GM12878 (cell line): ENCODE measurements at places on chromosomes 12 and 14.

GRCh38 chr12:91854725-91855124 lies 290.9 kb downstream of the BTG1 start:
- no peak for DNase-seq

DNA sequence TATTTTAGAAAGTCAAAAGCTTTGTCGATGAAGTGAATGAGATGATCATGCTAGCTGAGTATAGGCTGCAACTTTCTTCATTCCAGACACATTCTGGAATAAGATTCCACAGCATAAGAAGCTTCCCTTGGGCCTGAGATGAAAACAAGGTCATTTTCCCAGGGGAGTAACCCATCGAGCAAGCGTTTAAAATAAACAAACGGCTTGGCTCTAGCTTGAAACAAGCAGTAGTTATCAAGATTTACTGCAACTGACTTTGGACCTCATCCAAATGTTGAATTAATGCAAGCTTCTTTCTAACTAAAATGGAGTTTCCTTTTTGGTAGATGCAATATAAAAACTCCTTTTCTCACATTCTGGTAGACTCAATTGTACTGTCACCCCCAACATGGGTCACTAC lies 23.0 kb downstream of the KCNJ8 start:
- DNase-seq, result no peak

DNA sequence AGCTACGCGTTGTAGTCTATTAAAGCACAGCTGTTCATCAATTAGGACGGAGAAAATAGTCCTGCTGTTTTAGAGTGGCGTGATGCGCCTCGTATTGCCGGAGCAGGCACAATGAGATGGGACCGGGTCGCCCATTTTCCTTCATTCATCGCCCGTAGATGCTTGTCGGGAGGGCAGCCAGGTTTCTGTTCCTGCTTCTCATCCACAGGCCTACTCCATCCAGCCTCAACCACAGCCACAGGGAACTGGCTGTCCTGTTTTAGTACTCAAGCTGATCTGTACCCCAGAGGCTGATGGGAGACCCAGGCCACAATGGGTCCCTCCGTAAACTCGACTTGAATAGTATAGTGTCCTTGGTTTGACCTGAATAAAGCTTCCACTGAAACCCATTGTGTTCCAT lies 264.0 kb downstream of the VRK1 start:
- DNase-seq, result no peak

- no peak for DNase-seq
Measured at GRCh38 chr12:52602552-52602951, 1.3 kb upstream of the KRT72 start.

GRCh38 chr14:98137131-98138025 lies 1134.6 kb downstream of the BCL11B start:
- DNase-seq, result no peak

DNA sequence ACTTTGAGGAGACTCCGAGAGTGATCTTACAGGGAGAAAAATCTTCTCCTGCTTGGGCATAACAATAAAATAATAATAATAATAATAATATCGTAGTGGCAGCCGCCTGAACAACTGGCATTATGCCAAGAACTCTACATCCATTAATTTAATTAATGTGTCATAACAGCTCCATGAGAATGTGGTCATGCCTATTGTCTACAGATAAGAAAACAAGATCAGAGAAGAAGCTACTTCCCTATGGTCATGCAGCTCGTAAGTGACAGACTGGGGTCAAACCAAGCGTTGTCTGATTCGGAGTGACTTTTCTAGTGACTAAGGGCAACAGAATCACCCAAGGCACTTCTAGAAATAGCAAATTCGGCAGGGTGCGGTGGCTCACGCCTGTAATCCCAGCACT lies 11.7 kb downstream of the PROX2 start:
- DNase-seq, result no peak

DNA sequence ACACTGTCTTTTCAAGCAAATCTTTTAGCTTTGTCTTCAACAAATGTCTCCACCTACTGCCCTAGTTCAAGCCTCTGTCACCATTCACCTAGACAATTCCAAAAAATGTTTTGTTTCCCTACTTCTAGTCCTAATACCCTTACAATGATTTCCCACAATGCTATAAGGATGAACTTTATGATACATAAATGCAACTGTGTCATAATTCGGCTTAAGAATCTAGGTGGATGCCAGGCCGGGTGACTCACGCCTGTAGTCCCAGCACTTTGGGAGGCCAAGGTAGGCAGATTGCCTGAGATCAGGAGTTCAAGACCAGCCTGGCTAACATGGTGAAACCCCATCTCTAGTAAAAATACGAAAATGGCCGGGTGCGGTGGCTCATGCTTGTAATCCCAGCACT lies 20.7 kb upstream of the CREBL2 start:
- no peak for DNase-seq

DNA sequence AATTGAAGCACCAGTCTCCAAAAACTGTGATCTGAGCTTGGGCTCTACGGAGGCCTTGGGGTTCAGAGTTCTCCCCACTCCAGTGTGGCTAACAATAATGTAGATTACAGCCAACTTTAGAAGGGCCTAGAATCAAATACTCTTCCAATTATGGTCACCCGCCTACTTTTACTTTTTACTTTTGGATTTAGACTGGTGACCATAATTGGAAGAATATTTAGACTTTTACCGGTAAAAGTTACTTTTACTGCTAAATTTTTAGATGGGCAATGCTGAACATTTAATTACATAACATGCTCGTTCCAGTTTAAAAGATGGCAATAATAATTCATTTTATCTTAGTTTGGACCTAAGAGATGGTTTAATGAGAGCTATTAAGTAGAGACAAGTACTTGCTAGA lies 39.2 kb downstream of the PPTC7 start:
- DNase-seq, result no peak

DNA sequence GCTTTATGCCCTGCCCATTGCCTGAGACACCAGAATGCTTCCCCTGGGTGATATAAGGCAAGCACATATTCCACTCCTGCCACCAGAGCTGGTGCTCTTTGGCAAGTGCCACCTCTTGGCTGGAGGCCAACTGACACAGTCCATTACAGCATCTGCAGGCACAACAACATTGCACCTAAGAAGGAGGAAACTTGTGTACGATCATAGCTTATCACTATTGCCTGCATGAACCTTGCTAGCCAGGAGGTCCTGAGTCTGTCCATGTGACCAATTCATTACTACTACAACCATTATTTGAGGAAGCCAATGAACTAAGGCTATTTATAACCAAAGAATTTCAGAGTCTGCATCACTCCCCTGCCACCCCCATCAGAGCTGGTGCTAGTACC lies 119.8 kb upstream of the SCAF11 start:
- no peak for DNase-seq

DNA sequence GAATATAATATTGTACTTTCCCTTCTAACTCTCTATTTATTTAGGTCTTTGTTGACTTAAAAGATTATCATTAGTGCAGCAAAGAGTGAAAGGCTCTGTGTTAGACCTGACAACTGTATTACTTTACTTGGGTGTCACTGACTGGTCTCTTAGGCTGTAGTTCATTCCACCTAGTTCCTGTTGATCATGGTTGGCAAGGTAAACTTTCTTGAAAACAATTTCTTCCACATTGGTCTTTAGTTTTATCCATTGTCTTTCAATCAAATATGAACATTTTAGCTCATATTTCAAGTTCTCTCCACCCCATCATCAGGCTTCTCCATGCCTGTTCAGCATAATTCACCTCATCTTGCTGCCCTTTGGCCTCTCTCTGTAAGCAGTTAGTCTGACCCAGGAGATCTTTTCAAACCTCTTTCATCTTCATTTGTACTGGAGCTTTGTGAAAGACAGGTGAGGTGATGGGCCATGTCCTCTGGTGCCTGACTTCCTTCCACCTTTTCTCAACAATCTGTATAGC lies 32.1 kb upstream of the PPM1H start:
- DNase-seq, result no peak

DNA sequence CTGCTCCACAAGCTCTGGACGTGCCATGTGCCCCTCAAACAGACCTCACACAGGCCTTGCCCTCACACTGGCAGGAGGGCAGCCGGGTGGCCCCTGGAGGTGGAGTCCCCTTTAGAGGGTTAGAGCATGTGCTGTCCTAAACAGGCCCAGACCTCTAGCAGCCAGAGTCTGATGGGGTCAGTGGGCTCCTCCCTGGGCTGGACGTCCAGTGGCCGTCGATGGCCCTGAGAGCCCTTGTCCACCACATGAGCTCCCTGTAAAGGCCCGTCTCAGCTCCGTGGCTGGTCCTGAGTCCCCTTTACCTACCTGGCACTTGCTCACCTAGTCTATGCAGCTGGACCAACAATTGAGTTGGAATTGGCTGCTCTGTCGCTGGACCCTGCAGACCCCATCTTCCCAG lies 3.8 kb downstream of the TMEM179 start:
- no peak for DNase-seq

GRCh38 chr12:32089156-32089555 lies 17.5 kb upstream of the BICD1 start:
- DNase-seq, result no peak

GRCh38 chr12:52277486-52278245 lies 3.2 kb downstream of the KRT86 start:
- DNase-seq, result no peak

GRCh38 chr12:112979041-112979680 lies 842 bp downstream of the OAS2 start:
- DNase-seq, result peak; percentile 38

DNA sequence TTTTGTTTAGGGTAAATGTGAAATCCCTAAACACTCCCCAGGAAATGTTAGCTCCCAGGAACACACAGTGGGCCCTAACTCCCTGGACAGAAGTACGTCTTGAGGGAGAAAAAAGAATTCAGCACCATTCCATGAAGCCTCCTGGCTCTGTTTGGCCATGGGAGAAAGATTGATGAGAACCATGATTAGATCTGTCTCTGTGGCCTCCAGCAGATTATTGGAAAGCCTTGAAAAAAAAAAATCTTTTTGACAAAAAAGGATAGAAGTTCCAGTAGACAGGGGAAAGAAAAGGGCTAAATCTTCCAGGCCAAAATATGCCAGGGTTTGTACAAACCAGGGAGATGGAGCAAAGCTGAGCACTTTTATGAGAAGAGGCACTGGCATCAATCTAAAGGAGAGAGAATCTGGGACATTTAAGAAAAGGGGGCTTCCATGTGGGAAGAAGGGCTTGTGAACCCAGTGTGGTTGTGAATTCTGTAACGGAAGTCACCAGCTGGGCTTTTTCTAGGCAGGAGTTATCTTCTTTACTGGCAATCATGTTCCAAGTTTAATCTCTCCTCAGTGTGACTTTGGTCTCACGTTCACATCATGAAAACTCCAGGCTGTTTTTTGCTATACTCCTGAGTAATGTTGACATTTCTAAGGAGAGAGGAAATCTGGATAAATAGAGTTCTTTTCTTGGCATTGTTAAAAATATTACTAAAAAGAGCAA lies 426.7 kb downstream of the RAD51B start:
- DNase-seq, result no peak

GRCh38 chr14:22878271-22879246 lies 4.5 kb upstream of the REM2 start:
- no peak for DNase-seq

GRCh38 chr12:64550755-64551154 lies 59.5 kb upstream of the RASSF3 start:
- DNase-seq, result no peak

DNA sequence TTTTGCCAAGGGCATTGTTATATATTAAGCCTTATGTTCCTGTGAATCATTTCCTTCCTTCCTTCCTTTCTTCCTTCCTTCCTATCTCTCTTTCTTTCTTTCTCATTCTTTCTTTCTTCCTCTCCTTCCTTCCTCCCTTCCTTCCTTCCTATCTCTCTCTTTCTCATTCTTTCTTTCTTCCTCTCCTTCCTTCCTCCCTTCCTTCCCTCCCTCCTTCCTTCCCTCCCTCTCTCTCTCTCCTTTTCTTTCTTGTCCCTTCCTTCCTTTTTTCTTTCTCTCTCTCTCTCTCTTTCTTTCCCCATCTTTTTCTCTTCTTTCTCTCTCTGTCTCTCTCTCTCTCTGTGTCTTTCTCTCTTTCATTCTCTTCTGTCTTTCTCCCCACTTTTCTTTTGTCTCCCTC lies 226.6 kb downstream of the ETNK1 start:
- no peak for DNase-seq

GRCh38 chr12:1829306-1829900 lies 9.0 kb downstream of the LRTM2 start:
- no peak for DNase-seq

- DNase-seq, result no peak
Measured at GRCh38 chr14:41285186-41285748, 321.4 kb upstream of the LRFN5 start.

DNA sequence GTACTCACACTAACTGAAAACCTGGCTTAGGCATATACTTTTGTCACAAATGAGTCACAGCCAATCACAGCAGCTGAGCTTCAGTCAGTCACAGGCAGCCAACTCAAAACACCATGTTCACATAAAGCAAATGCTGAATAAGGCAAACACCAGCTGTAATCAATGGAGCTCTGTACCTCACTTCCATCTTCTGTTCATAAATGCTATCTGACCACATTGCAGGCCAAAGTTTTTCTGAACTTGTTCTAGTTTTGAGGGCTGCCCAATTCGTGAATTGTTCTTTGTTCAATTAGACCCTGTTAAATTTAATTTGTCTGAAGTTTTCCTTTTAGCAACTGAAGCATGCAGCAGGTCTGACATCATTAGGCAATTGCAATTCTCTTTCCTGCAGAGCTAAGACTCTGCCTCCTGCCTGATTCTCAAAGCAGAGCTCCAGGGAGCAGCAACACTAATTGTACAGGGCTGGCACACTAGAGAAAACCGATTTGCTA lies 129.9 kb downstream of the WIF1 start:
- DNase-seq, result no peak

DNA sequence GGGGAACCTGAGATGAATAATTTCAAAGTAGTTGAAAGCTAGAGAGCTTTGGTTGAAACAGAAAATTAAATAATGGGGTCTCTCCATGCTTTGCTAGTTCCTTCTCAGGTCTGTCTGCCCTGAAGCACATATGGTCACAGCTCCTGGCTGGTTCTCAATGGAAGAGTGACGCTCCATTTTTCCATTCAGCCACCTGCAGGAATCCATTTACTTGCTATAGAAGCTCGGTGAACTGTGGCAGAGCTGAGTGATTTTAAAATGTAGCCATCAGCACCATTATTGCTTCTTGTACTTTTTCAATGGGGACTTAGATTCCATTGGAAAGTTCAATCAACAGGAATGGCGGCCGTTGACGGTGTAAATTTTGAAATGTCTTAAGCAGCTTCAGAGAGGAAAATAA lies 525.2 kb downstream of the GLT1D1 start:
- no peak for DNase-seq

DNA sequence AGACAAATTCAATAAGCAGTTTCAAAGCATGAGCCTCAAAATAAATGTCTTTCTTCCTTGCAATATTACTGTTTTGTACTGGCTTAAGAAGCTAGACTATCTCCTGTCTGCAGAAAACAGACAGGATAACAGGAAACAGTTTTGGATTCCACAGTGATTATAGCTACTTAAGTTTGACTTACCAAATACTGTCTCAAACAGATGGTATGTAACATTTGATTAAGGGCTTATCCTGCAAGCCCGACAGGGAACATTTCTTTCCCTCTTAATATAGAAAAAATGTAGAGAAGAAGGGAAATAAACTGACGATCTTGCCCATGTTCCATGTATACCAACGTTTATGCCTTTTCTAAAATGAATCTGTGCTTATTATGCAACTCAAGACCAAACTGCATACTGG lies 179.9 kb upstream of the EEA1 start:
- no peak for DNase-seq
